ENCODE measurements at places on chromosomes 7 and 10.
A peak's percentile ranks its signal among the peaks of the same experiment; 100 is the strongest.

DNA sequence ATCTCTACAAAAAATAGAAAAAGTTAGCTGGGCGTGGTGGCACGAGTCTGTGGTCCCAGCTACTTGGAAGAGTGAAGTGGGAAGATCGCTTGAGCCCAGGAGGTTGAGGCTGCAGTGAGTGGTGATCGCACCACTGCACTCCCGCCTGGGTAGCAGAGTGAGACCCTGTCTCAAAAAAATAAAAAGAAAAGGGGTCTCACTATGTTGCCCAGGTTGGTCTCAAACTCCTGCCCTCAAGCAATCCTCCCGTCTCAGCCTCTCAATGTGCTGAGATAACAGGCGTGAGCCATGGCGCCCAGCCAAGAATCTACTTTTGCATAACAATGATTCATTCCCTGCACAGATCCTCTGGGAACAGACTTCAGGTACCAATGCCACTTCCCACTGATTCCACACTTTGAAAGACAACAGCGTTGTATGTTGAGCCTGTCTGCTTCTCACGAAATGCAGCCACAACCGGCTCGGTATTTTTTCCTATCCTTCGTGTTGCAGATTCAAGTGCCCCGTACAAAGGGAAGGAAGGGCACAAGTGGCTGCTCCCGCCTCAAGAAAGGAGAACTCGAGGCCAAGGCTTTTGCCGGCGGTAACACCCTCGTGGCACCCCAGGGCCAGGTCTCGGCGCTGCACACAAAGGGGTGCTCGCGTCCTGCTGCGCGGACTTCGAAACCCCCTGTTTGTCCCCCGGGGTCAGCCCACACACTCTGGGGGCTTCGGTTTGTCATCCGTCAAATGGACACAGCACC lies 745 bp downstream of the DAGLB start:
- peak; percentile 91 for DNase-seq

GRCh38 chr10:27717861-27718260 lies 27.8 kb downstream of the MKX start:
- DNase-seq: no peak

GRCh38 chr10:19922236-19922963 lies 106.2 kb downstream of the PLXDC2 start:
- peak; percentile 82 for DNase-seq

- no peak for DNase-seq
Observed at GRCh38 chr7:11601761-11602160, 230.2 kb downstream of the THSD7A start.

DNA sequence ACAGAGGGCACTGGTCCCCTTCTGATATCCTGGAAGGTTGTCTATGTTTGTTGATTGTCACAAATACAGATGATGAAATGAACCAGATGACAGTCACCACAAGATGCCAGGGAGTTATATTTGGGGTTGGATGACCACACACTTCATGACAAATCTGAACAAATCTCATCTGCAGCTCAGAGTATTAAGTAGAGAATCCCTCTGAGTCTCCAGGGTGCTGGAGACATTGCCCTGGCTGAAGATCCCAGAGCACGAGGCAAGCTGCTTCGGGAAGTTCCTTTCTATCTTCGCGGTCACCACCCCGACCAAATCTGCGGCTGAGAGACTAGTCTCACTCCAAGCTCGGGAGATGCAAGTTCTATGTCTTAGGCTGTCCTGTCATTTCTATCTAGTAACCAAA lies 9.0 kb downstream of the DENND2A start:
- DNase-seq: no peak

DNA sequence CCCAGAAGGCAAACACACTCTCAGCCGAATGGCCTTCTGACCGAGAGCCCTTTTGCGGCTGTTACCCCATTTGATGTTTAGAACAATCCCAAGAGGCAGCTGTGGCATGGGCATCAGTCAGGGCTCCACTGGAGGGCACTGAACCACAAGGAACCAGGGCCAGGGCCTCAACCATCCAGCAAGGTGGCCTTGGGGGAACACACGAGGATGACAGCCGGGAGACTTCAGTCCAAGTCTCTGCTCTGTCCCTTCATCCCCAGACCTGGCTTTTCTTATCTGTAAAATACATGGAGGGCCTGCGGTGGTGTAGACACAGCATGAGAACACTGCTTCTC lies 63.6 kb upstream of the INSIG1 start:
- DNase-seq: no peak

DNA sequence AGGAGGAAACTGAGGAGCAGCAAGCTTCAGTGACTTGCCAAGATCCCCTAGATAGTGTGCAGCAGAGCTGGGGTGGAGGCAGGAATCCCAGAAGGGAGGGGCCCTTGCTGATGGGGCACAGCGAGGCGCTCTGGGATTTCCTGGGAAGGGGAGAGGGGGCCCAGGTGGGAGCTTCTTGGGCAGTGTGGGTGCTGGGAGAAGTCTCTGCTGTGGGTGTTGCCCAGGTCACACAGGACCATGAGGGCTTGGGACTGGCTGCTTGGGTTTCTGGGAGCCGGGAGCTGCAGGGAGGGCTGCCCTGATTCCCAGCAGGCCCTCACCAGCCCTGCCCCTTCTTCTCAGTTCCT lies 55.2 kb downstream of the TSPAN15 start:
- no peak for DNase-seq

DNA sequence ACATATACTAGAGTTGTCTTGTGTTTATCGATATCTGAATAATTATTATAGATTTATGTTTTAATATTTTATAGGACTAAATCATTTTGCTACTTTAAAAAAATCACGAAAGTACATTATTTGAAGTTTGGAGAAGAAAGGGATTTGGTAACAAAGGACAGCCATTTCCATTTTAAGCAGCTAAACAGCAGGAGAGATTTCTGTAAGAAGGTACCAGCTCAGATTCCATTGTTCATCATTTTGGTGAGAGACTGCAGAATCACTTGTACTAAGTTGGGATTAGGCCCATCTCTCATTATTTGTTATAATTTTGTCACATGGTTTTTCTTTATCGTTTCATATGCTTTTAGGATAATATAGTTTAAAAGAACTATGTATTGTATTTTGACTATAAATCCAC lies 46.7 kb downstream of the PALS2 start:
- no peak for DNase-seq

DNA sequence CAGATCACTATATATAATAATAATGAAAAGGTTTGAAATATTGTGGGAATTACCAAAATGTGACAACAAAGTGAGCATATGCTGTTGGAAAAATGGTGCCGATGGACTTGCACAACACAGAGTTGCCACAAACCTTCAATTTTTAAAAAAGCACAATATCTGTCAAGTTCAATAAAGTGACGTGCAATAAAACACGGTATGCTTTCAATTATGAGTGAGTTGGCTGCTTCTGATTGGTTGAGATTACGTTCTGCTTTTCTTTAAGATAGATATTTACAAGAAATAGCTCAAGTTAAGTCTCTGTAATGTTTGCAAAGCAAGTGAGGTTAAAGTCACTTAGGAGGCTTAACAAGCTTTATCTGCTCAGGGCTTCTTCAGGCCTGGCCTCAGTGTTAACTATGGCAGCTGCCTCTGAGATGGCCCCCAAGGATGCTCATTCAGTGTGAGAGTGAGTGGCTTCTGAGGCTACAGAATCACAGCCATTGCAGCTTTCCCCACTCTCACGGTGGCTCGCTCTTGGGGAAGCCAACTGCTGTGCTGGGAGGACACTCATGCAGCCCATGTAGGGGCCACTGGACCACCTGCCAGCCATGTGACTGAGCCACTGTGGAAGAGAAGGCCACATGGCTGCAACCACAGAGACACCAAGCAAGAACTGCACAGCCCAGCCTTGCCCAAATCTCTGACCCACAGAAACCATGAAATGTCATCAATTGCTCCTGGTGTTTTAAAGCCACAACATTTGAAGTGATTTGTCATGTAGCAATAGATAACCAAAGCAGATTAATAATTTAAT lies 78.3 kb upstream of the TMEM72 start:
- DNase-seq: no peak

DNA sequence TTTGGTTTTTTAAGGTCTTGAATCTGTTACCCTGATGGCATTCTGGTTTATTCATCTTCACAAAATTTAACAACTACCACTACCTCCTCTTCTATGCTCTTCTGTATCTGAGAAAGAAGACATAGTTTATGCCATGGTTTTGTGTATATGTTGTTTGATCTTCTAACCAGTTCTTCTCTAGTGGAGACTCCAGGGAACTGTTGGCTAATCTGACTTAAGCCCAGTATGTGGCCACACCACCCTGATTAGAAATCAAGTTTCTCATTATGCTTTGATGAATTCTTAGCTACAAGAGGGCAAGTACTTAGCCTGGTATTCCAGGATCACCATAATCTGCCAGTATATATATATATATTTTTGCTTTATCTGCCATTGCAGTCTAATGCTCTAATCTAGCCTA lies 99.5 kb upstream of the MXI1 start:
- no peak for DNase-seq

- DNase-seq: no peak
Observed at GRCh38 chr10:32015386-32015785, 40.8 kb downstream of the KIF5B start.

GRCh38 chr10:51468424-51468823 lies 231.0 kb downstream of the CSTF2T start:
- peak; percentile 3 for DNase-seq

DNA sequence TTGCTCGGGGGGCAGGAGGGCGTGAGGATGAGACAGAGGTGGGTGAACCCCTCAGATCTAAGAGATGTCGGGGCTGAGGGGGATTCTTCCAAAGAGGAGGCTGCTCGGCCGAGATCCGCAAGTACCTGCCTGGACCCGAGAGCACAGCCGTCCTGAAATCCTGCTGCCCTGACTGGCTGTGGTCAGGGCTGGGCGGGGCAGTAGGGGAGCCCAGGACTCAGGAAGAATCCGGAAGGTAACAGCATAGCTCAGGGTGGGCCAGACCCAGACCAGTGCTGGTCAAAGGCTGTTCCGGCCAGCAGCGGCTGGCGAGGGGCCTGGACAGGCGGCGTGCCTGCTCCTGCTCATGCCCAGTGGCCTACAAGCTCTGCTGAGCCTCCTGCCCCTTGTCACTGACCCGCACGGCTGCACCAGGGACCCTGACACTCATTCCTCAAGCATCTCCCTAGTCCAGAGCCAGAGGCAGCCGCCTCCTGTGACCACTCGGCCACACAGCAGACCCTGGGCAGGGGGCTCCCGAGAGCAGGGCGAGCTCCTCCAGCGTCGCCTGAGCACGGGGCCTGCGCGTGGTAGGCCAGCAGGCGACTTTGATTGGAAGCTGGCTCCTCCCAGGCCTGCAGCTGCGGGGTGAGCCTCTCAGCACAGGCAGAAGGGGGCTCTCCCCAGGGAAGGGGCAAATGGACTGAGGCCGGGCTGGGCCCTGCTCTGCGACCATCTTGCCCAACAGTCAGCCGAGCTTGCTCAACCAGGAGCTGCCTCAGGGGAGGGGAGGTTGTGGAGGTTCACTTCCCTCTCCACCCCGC lies 3.1 kb upstream of the ADAP1 start:
- DNase-seq: no peak

DNA sequence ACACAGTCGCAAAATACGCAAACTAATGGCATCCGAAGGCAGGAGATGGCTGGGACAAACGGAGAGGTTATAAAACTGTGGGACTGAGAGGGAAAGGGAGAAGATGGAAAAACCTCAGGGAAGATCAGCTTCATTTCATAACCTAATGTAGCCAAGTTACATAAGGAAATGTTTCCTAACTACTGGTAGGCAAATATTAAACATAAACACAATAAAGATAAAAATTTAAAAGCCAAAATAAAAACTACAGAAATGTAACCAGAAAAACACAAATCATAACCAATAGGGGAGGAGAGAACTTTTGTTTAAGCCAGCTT lies 13.1 kb upstream of the MNX1 start:
- no peak for DNase-seq

DNA sequence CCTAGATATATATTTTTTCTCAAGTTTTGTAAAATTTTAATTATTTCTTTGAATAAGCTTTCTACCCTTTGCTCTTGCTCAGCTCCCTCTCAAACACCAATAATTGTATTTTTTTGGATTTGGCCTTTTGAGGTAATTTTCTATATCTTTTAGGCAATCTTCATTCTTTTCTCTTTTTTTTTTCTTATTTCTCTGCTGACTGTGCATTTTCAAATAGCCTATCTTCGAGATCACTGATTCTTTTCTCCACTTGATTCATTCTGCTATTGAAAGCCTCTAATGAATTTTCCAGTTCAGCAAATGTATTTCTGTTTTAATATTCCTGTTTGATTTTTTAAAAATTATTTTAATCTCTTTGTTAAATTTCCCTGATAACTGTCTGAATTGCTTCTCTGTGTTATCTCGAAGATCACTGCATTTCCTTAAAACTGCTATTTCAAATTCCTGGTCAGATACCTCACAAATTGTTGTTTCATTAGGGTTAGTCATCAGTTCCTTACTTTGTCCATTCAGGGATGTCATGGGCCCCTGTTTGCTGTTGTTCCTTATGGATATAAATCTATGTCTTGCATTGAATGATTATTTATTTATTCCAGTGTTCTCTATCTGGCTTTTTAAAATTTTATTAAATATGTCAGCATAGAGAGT lies 100.1 kb upstream of the UNC5B start:
- no peak for DNase-seq

GRCh38 chr7:604884-605531 lies 85.4 kb upstream of the PDGFA start:
- peak; percentile 41 for DNase-seq

- peak; percentile 90 for DNase-seq
Observed at GRCh38 chr7:137592232-137592896, 248.8 kb upstream of the PTN start.

- no peak for DNase-seq
Observed at GRCh38 chr7:96887426-96887825, 117.9 kb upstream of the DLX6 start.

- no peak for DNase-seq
Observed at GRCh38 chr10:91884536-91884935, 24.8 kb downstream of the FGFBP3 start.

DNA sequence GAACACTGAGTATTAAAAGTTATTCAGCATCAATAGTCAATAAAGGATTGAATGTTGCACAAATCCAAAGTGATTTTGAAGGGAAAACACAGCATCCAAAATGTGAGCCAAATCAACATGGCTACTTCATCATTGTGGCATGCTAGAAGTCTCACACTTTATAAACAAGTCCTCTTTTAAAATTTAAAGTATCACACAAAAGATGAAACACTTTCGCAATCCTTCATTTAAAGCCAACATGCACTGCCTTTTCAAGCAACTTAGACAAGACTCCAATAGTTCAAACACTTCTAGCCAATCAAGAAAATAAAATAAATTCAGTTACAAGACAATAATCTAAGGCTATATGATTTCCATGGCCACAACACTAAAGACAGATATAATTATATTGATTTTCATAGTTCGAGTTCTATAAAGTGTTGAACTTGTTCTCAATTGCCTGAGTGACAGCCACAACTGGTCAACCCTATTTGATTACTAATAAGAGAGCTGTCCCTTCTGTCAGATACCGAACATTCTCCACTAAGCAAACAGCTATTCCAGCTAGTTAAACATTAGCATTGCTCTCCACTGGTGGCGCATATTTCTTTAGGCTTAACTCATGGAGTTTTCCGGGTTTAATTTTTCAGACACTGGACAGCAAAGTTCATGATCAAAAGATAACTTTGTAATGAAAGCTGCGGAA lies 8.3 kb downstream of the EBF3 start:
- DNase-seq: peak; percentile 49

All from fibroblast of pulmonary artery (primary cell).